GM12878 (cell line): ENCODE measurements at places on chromosomes 2 and 18. TPM values are rescaled to one million over a fixed set of nuclear protein-coding genes. Genes with fewer than 3 reads are reported as not detected.

The AQP12A gene
- not detected in 2 replicates for polyA plus RNA-seq

The CYP1B1 gene
- polyA plus RNA-seq: 22.0 and 25.7 TPM in 2 replicates

DNA sequence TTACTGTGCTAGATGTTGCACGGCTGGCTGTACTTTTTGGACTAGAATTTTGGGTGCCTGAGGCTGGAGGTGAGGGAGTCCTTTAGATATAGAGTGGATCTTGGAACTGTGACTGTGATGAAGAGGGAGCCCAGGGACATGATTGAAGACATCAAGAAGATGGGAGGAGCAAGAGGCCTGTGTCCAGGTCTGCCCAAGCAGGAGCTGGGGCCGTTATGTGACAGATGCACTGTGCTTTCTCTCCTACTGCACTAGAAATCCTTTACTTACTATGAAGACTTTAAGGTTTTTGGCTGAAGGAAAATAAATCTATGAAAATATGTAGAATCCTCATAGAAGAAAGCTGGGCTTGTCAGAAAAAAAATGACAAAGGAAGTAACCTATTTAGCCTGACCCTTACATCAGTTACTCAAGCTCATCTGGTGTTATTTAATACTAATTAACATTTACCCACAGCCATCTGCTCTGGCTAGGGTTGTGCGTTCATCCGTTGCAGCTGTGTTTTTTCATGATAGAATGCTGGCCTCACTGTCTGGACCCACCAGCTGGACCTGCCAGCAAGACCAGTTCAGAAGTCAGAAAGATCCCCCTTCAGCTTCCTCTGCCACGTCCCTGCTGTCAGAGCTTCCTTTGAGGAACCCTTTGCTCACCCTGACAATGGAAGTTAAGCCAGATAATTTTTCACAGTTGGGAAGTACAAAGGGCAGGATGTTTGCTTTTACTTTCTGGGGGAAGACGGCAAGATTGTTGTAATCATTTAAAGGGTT lies 16.7 kb downstream of the TSN start:
- no peak for DNase-seq

DNA sequence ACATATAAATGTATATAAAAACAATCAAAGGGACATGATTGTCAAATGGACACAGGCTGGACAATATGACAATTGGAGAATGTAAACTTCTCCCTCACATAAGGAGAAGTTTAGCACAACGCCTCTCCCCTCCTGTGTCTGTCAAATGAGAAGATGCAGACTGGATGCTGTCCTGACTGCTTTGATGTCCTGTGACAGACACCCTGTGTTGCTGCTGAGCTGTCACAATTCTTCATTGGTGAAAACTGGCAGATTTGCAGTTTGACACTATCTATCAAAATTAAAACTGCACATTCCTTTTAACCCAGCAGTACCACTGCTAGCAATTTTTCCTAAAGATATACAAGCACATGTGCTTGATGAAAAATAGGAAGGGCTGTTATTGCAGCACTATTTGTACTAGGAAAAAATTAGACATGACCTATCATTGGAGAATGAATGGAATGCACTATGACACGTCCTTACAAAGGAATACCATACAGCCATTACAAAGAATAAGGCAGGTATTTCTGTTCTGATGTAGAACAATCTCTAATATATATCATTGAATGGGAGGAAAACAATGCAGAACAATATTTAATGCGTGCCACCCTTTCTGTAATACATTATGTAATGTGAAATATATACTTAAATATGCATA lies 12.4 kb downstream of the DPYSL5 start:
- DNase-seq: no peak

The CRYBA2 gene
- polyA plus RNA-seq: not detected in 2 replicates

The C2orf78 gene
- 0.52 and 0.53 TPM in 2 replicates for polyA plus RNA-seq

The IL1RL2 gene
- not detected in 2 replicates for polyA plus RNA-seq

DNA sequence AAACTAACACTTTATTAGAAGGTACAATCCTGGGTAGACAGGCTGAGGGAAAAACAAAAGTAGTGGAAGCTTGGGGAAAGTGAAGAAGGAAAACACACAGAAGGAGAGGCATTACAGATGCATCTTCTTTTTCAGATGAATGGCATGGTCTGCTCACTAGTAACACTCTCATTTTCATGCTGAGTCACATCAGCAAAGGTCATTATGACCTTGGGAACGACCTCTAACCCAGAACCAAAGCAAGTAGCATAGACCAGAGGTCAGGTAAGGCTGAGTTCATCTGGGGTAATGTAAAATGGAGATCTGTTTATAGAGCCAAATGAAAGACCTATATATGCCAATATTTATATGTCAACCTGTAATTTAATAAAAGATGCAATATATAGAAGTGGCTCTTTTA lies 294.4 kb upstream of the LRRTM4 start:
- no peak for DNase-seq
